ENCODE measurements at places on chromosomes 16 and 17. TPM values are rescaled to one million over a fixed set of nuclear protein-coding genes. Genes with fewer than 3 reads are reported as not detected.

Gene FGF11
- total RNA-seq, result 16.6 TPM

GRCh38 chr17:43572368-43572980 is 26.3 kb upstream of the ETV4 start:
- DNase-seq, result no peak

Gene CACNG1
- total RNA-seq, result not detected

Gene HOXB1
- not detected for total RNA-seq

Gene RNF112
- 1.5 TPM for total RNA-seq

DNA sequence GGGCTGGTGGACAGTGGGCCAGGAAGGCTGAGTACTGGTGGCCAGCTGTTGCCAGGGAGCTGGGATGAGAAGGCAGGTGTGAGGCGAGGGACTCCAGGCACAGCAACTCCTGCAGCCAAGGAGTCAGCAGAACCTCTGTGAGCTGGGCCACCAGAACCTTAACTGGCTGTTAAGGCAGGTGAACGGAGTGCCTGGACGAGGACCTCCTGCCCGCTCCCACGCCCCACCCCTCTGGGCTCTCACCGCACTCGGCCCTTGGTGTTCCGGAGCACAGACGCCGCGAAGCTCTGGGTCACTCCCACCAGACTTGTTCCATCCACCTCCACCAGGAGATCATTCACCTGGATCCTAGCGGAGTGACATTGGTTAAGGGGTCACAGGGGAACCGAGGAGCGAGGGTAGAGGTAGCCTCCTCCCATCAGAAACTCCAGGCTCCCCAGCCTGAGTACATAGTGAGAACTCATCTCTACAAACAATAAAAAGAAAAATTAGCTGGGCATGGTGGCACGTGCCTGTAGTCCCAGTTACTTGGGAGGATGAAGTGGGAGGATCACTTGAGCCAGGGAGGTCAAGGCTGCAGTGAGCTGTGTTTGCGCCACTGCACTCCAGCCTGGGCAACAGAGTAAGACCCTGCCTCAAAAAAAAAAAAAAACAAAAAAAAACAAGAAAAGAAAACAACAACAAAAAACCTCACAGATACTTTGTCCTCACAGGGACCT is 9.3 kb downstream of the PPP1R9B start:
- no peak for DNase-seq

- DNase-seq, result peak; percentile 86
Observed at GRCh38 chr17:57898487-57899311, 48.9 kb upstream of the MRPS23 start.

DNA sequence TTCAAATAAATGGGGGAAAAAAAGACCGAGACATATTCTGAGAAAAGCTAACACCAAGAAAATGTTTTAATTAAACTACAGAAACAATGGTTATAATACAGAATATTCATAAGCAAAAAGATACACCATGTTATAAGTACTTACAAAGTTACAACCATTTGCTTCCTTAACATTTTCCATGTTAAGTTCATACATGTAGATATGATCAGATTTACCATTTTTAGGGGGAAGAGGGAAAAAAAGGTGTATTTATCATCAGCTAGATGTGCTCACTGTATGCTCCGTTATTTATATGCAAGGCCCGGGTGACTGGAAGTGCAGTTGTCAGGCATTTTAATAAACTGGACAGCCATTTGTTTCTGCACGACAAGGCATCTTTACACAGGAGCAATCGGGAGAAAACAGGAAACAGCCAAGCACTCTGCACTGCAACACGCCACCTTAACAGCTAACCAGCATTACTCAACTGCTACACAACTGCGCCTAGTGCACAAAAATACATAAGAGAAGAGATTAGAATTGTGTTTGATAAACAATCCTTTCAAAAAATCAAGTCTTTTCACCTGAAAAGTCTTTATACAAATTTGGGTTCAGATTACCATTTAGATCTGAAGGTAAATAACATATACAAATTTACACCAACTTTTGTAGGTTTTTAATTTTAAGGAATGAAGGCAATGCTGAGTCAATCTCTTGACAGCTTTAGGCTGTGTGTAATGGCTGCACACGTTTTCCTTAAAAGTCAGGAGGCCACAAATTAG is 2.9 kb downstream of the SRSF2 start:
- no peak for DNase-seq

DNA sequence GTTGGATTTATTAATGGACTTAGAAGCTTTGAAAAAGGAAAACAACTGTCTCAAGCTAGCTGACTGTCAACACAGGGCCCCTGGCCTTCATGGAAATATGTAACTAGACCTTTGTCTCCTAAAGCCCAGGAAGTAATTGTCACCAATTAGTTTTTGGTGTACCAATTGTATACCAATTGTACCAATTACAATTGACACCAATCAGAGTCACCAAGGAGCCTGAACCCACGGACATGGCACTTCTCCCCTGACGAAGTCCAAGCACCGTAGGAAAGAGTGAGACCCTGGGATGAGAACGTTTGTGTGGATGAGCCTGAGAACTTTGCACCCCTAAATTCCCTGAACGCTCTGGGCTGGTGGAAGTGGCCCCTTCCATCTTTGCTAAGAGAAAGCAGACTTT is 129.0 kb downstream of the ENGASE start:
- DNase-seq, result no peak

GRCh38 chr16:57406881-57407280 is 2.3 kb downstream of the CCL17 start:
- DNase-seq, result no peak

GRCh38 chr16:57518520-57518919 is 17.9 kb downstream of the CCDC102A start:
- DNase-seq, result peak; percentile 31

Gene NPIPB6
- not detected for total RNA-seq

DNA sequence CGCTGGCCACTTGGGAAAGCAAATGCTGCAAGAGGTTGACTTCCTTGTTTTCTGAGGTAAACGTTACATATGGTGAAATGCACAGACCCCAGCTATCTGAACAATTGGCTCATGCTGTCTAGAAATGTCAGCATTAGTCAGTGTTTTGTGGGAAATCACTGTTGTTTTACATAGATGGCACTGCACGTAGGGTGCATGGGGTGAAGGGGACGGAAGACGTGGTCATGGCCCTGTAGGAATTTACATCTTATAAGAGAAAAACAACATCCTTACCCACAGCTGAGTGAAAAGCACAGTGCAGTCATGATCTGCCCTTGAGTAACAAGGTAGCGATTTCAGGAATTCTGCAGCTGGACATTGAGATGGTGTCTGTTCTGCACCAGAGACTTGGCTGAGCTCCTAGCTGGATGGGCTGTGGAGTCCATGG is 15.2 kb downstream of the RPTOR start:
- no peak for DNase-seq

- DNase-seq, result peak; percentile 91
Observed at GRCh38 chr17:35731239-35731916, at the start of gene RASL10B. Gene RASL10B, plus strand, starts transcription at chr17:35731639. Its CDS starts 3,546 bp downstream, at chr17:35735185.

DNA sequence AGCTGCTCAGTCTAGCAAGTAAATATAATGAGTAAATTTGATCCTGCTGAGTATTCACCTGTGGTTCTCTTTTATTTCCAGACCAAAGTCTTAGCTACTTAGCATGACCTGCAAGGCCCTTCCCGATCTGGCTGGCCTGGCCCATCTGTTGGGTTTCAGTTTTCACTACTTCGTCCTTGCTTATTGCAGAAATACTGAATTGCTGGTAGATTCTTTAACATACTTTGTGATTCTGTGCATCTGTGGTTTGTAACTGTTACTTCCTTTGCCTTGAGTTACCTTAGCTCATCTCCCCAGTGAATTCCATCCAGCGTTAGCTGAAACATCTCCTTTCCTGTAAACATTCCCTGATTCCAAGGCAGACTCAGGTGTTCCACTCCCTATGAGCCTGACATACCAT is 131.1 kb downstream of the PHKB start:
- no peak for DNase-seq

Gene HOXB7
- not detected for total RNA-seq

Gene TEDC2
- total RNA-seq, result 98.9 TPM

GRCh38 chr16:62046801-62047200 is 10.6 kb upstream of the CDH8 start:
- DNase-seq, result no peak

Gene PIPOX
- total RNA-seq, result 42.8 TPM

Gene SOST
- not detected for total RNA-seq

GRCh38 chr16:9012848-9013507 is 49.3 kb upstream of the USP7 start:
- DNase-seq, result peak; percentile 92

GRCh38 chr16:50609471-50609870 is 61.3 kb downstream of the NKD1 start:
- no peak for DNase-seq

DNA sequence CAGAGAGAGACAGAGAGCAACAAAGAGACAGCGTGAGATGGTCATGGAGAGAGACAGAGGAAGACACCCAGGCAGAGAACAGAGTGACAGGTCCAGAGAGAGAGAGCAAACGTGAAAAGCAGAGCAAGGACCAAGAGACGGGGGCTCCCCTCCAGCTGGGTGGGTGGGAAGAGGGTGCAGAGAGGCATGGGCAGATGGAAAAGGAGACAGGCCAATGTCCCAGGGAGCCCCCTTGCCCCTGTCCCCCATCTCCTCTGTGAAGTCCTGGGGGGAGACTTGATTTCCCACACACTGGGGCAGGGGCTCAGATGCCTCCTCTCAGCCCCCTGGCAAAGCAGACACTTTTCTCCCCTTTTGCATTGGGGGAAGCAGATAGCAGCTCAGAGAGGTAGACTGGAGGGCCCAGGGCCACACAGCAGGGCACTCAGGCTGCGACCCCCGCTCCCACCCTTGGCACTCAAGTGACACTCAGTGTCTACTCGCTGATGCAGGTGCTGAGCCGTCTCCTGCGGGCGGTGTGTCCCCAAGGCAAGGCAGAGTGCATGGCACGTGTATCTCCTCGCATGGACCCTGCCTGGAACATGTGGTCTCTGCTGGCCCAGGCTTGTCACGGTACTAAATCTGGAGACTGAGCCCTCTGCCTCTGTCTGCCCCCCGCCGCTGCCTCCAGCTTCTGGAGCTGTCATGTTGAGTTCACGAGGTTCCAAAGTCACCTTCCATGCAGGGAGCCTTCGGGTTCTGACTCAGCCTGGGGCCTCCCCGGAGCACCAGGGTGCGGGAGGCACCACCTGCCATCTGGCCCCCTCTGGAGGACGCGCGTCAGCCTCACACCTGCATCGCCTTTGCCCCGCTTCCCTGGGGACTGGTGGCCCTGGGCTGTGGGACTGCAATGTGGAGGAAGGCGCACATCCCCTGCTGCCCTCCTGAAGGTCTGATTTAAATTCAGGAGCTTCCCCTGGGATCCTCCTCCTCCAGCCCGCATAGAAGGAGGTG is 215.9 kb upstream of the GSE1 start:
- peak; percentile 54 for DNase-seq

Gene OTOP2
- total RNA-seq, result not detected

Gene HAGHL
- 19.1 TPM for total RNA-seq

DNA sequence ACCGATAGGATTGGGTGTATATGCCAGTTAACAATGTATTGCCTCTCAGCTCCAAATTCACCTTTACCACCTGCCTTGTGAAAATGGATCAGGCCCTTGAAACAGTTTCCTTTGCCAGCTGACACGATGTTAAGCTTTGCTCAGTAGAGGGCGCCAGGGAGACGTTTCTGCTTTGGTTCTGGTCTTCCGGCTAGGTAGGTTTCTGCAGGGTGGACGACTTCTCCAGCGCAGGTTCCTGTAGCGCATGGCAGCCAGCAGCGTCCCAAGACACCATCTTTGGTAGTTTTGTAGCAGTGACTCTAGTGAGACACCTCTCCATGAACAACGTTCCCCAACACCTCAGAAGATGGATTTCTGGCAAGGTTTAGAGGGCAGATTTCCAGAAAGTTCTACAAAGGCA is 24.0 kb downstream of the SYCE1L start:
- peak; percentile 87 for DNase-seq

Gene CD7
- total RNA-seq, result 0.42 TPM

Gene CIBAR2
- not detected for total RNA-seq

GRCh38 chr16:89198417-89199240 is 1.7 kb downstream of the SLC22A31 start:
- DNase-seq, result no peak

Gene KRTAP4-5
- total RNA-seq, result not detected

GRCh38 chr17:301681-302299 is 50.8 kb downstream of the RPH3AL start:
- no peak for DNase-seq

DNA sequence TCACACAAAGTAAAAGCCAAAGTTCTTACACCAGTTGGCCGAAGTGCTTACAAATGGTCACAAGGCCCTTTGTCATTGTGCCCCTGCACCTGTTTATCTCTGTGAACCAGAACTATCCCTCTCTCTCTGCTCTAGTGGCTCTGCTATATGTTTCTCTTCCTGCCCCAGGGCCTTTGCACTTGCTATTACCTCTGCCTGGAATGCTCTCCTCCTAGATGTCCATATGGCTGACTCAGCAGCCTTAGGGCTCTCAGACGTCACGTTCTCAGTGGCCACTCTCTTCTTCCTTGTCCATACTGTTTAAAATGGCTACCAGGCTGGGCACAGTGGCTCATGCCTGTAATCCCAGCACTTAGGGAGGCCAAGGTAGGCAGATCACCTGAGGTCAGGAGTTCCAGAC is 38.8 kb upstream of the DDX52 start:
- no peak for DNase-seq

DNA sequence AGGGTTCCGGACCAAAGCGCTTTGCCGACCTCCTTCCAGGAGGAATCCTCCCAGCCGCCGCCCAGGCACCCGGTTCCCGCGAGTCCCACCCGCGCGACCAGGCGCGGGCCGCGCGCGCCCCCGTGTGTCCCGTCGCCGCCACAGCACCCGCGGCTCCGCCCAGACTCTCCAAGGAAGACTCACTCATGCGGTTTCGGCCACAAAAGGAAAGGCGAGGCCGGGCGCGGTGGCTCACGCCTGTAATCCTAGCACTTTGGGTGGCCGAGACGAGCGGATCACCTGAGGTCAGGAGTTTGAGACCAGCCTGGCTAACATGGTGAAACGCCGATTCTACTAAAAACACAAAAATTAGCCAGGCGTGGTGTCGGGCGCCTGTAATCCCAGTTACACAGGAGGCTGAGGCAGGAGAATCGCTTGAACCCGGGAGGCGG is 3.5 kb upstream of the PKMYT1 start:
- peak; percentile 89 for DNase-seq

GRCh38 chr17:17763136-17763535 is 73.7 kb downstream of the SREBF1 start:
- DNase-seq, result no peak

- DNase-seq, result peak; percentile 85
Observed at GRCh38 chr16:1105888-1106620, 10.0 kb upstream of the C1QTNF8 start.

- peak; percentile 66 for DNase-seq
Observed at GRCh38 chr16:19884611-19885450, at the start of gene GPRC5B. Gene GPRC5B, minus strand, starts transcription at chr16:19884848. Its CDS starts 12,003 bp downstream, at chr16:19872845.

Gene GRAPL
- not detected for total RNA-seq

Data from GM23338 (cell line).